Activated gamma-delta T cell treated with Interleukin-2 at 50 U/mL for 16 hours (primary cell): ENCODE measurements at places on chromosomes 3 and 15.

- no peak for DNase-seq
Measured at GRCh38 chr3:15797642-15798303, at the start of gene ANKRD28. Gene ANKRD28 (minus strand): TSS chr3:15797979. CDS start chr3:15796521, 1,458 bp downstream.

GRCh38 chr15:89472785-89473256 is 23.6 kb downstream of the RHCG start:
- no peak for DNase-seq

GRCh38 chr3:143090976-143091837 is 28.4 kb upstream of the CHST2 start:
- DNase-seq, result no peak

- DNase-seq, result no peak
Measured at GRCh38 chr3:12771236-12771635, 12.2 kb upstream of the TMEM40 start.

- no peak for DNase-seq
Measured at GRCh38 chr3:22671848-22672247, 531.3 kb upstream of the UBE2E2 start.

DNA sequence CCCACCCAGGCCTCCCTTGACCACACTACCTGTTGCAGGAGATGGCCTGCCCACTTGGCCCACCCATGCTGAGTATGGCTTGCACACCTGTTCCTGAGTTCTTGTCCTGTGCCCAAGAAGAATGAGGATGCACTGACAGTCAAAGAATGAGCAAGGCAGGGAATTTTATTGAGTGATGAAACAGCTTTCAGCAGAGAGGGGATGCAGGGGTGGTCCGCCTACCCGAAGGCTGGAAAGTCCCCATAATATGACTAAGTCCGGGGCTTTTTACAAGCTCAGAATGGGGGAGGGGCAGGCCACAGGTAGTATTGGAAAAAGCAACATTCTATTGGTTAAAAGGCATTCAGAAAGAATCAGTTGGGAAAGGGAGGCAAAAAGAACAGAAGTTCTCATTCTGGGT is 29.9 kb upstream of the RNU6-1 start:
- DNase-seq, result no peak

- DNase-seq, result no peak
Measured at GRCh38 chr3:131655070-131655690, 152.4 kb upstream of the MRPL3 start.

GRCh38 chr3:126537116-126537729 is 13.3 kb downstream of the CHST13 start:
- DNase-seq, result no peak

- no peak for DNase-seq
Measured at GRCh38 chr3:107870096-107870495, 220.7 kb downstream of the CD47 start.

DNA sequence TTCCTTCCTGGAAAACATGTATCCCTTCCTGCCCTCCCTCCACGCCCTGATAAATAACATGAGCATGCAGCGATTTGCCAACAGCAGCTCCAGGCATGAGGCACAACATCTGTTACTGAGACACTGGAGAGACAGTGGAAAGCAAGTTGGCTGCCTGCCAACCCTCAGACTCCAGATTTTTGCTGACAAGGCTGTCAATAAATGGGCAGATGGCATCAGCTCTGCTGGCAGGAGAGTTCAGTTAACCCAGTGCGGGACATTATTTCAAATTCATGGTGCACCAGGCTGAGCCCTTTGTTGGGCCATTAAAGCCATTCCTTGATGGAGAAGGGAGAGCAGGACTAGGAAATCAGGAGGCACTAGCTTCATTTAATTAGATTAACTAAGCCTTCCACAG is 293.3 kb downstream of the MEX3B start:
- no peak for DNase-seq

- no peak for DNase-seq
Measured at GRCh38 chr3:156606729-156607128, 51.8 kb upstream of the SSR3 start.

DNA sequence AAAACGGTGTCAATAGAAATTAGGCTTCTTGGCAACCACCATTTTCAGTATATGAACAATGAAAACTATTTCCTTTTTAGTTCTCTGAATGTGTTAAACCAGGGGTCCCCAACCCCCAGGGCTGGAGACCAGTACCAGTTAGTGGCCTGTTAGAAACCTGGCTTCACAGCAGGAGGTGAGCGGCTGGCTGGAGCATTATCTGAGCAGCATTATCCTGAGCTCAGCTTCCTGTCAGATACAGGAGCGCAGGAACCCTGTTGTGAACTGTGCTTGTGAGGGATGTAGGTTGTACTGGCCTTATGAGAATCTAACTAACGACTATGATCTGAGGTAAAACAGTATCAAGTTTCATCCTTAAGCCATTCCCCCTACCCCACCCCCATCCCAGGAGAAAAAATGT is 328.7 kb downstream of the ZBBX start:
- DNase-seq, result no peak

GRCh38 chr3:102084006-102084405 is 234.7 kb downstream of the NFKBIZ start:
- no peak for DNase-seq

GRCh38 chr3:111787556-111788463 is 71.3 kb upstream of the PHLDB2 start:
- no peak for DNase-seq

GRCh38 chr15:69658411-69658945 is 205.9 kb downstream of the RPLP1 start:
- no peak for DNase-seq

DNA sequence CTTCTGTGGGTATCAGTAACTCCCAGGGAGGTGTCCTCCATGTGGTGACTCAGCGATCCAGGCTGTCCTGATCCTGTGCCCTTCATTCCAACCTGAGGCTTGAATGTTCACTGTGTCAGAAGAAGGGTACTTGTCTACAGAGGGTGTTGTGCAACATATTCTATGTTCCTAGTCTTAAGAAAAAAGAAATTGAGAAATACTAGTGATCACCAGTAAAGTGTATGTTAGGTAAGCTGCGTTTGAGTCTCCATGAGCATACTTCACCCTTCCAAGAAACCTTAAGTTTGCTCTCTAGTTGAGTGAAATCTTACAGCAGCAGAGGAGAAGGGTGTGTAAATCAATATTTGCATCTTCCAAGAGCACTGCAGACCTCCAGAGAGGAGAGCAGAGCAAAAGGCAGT is 122.2 kb upstream of the SLC24A5 start:
- no peak for DNase-seq

DNA sequence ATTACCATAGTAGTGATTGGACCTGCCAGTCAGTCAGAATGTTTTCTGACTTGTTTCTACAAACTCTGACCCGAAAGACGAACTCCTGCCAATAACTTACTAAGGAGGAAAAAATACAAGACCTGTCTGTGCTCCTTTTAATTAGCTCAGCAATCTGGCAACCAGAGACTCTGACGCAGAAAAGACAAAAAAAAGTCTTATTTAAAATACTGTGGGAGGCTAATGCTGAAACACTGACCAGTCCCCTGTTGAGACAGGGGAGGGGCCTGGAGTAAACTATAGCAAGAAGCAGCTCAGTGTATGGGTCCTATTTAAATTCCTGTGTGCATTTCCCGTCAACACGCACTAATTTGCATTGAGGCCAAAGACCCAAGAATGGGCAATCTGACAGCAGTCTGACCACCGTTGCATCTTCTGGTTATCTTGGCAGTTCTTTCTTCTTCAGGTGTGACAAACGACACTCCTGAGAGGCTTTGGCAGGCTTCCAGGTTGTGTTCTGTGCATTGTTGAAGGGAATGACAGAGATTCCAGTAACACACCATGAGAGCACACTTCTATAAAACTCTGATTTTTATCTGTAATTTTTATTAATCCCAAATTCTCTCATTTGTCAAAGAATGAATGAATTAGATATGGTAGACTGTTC is 1114.3 kb downstream of the IGSF11 start:
- no peak for DNase-seq

GRCh38 chr15:63221346-63221745 is 31.9 kb downstream of the RAB8B start:
- DNase-seq, result no peak

- DNase-seq, result no peak
Measured at GRCh38 chr3:130702985-130703384, 43.6 kb downstream of the PIK3R4 start.

GRCh38 chr15:71054286-71054952 is 60.9 kb upstream of the THSD4 start:
- no peak for DNase-seq

DNA sequence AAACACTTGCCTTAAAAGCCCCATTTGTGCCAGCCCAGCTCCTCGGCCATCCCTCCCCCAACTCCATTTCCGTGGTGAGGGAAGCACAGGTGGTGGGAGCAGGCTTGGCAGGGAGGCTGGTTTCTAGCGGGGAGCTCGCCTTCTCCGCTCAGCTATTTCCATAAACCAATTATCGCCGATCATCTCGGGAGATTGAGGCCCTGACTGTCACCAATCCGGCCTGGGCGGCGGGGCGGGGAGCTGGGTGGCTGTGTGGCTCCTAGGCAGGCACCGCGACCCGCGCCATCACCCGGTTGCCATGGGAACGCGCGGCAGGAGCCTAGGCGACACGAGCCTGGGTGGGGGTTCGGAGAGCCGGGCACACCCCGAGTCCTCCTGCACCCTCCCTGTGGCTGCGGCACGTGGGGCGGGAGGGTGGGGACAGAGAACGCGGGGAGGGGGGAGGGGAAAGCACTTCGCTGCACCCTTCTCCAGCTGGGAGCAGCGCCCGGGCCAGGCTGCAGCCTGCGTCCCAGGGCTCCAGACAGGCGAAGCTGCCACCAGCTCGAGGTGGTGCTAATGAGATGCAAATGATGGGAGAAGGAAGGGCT is 9.3 kb downstream of the CCDC33 start:
- DNase-seq, result no peak
